ENCODE measurements at places on chromosomes 3 and 15. TPM values are rescaled to one million over a fixed set of nuclear protein-coding genes. Genes with fewer than 3 reads are reported as not detected.
A peak's percentile ranks its signal among the peaks of the same experiment; 100 is the strongest.

Gene IL17RE
- total RNA-seq = 1.8 TPM

Gene LRRFIP2
- total RNA-seq = 127 TPM

Gene ITIH1
- not detected for total RNA-seq

Gene GABRB3
- total RNA-seq = 0.45 TPM

Gene SLC27A2
- not detected for total RNA-seq

Gene MYRIP
- 0.76 TPM for total RNA-seq

Gene DNAH1
- 1.5 TPM for total RNA-seq

Gene HRG
- total RNA-seq = not detected

Gene AADACL2
- total RNA-seq = not detected

Gene RARRES1
- 0.98 TPM for total RNA-seq

- no peak for DNase-seq
Observed at GRCh38 chr3:69250014-69250413, 127.6 kb upstream of the LMOD3 start.

GRCh38 chr3:139020036-139020867, 474 bp downstream of the PRR23B start:
- DNase-seq = no peak

DNA sequence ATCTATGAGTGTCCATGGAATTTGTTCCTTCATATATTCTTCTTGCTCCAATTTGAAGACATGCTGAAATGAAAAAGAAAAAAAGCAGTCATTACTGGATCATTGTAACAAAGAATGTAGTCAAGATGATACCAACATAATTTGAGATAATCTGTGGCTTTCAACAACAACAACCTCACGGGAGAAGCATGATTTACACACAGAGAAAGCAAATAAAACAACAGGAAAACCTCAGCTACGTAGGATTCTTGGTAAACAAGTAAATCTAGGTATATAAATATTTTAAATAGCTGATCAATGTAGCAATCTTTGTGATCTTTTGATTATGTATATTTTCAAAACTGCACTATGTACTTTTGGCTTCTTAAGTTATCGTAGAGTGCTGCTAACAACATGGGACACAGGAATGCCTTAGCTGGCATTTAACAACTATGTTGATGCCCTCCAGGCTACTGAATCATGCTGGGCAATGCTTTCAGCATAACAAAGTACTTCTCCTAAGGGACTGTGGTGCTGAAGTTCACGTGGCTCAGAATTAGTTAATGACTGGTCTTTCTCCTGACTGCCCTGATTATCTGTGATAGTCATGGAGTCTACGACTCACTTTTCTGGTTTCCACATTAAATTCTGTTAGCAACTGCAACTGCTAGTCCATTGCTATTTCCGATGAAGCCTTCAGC, 96.5 kb upstream of the MYO5C start:
- DNase-seq = no peak

GRCh38 chr3:33975463-33975862, 177.0 kb downstream of the PDCD6IP start:
- DNase-seq = no peak

- peak; percentile 25 for DNase-seq
Observed at GRCh38 chr3:100254168-100254777, 6.5 kb upstream of the TBC1D23 start.

GRCh38 chr3:49198611-49199230, 27.3 kb downstream of the KLHDC8B start:
- no peak for DNase-seq

DNA sequence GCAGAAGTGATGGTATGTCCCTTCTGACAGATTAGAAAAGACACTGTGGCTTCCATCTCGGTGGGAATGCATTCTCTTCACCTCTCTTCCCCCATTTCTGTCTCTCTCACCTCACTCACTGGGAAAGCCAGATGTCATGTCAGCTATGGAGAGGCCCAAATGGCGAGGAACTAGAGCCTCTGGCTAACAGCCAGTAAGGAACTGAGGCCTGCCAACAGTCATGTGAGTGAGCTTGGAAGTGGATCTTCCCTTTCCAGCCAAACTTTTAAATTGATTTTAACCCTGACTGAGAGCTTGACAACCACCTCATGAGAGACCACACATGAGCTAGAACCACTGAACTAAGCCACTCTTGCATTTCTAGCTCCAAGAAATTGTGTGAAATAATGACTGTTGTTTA, 35.2 kb upstream of the CDAN1 start:
- peak; percentile 28 for DNase-seq

- DNase-seq = peak; percentile 59
Observed at GRCh38 chr3:12758025-12758781, 856 bp downstream of the TMEM40 start.

- DNase-seq = no peak
Observed at GRCh38 chr3:103170651-103171050, 735.8 kb downstream of the ZPLD1 start.

GRCh38 chr3:141086188-141086587, 35.0 kb downstream of the SPSB4 start:
- DNase-seq = no peak

DNA sequence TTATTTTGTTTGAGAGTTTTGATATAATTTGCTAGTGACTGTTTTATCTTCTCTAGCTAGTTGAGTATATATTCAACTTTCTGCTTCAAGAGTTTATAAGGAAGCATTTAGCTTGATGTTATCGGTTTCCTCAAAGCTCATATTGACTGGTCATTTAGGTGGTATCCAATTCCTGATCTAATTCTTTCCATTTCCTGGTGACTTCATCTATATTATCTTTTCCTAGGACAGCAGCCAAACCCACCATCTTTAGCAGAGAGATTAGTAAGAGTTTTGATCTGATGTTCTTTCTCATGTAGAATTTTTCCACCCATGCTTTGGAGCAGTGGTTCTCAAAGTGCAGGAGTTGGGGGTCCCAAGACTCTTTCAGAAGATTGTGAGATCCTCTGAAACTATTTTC, 148.6 kb upstream of the STT3B start:
- no peak for DNase-seq

DNA sequence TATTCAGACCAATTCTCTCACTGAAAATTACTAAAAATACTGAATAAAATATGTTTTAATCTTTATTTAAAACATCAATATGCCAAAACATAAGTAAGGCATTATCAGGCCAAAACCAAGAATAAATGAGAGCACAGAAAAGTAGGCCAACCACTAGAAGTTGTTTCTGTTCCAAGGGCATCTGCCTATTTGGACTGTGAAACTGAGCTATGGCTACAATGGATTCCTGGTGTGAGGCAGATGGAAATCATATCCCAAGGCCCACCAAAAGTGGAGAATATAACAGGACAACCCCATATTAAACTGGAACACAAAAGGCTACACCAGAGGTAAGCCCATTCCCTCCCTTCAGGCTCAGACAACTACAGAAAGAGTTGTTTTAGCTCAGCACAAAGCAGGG, 302.8 kb upstream of the IL12A start:
- no peak for DNase-seq

GRCh38 chr15:51172193-51172592, 77.5 kb upstream of the TNFAIP8L3 start:
- DNase-seq = no peak

DNA sequence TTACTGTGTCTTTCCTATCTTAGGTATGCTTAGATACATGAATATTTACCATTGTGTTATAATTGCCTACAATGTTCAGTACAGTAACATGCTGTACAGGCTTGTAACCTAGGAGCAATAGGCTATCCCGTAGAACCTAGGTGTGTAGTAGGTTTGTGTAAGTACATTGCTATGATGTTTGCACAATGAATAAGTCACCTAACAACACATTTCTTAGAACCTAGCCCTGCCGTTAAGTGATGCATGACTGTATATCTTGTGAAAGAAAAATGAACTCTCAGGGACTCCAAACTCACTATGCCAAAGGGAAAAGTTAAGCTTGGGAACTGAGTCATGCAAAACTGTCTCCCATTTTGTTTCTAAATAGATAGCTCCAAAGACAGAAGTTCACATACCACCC, 91.5 kb upstream of the ACP3 start:
- no peak for DNase-seq

DNA sequence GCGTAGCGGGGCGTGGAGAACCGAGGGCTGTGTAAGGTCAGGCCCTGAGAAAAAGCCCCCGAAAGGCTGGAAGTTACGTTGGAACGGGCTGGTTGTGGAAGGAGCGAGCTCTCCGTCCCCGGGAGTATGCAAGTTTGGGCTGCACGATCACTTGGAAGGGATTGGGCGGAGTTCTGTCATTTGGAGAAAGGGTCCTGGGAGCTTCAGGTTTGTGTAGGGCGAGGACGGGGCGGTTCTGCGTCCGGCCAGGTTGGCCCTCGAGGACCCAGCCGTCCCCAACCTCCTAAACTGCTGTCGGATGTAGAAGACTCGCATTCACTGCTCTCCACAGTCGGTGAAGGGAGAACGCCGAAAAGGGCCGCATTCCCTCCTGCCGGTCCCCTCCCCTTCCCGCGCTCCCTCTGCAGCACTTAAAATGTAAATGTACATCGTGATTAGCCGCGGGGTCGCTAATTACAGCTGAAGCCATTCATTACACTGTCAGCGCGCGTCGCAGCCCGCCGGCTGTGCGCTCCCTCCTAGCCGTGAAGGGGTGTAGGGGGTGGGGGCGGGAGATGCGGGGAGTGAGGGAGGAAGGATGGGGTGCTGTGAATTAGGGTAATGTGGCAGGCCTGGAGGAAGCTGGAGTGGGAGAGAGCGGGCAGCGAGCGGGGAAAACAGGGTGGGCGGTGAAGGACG, 2.5 kb upstream of the RPP25 start:
- DNase-seq = no peak

DNA sequence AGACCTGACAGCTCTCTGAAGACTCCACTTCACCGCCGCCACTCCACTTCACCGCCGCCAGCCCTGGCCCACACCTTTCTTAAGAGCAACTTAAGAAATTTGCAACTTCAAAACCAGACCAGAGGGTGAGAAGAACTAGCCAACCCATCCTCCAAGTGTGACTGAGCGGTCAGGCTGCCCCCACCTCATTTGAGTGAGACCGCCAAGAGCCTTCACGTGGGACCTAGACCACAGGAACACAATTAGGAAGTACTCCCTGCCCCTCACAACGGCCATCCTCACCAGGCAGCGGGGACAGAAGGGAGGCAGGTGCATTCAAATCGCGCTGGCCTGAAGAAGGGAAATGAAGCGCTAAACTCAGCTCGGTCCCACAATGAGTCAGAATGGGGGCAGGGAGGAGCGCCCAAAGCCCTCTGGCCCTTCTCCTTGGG, 156.8 kb upstream of the BCL6 start:
- DNase-seq = no peak

GRCh38 chr15:56617628-56618027, 115.7 kb downstream of the ZNF280D start:
- DNase-seq = no peak

GRCh38 chr3:154716170-154716569, 286.2 kb upstream of the GPR149 start:
- DNase-seq = no peak

DNA sequence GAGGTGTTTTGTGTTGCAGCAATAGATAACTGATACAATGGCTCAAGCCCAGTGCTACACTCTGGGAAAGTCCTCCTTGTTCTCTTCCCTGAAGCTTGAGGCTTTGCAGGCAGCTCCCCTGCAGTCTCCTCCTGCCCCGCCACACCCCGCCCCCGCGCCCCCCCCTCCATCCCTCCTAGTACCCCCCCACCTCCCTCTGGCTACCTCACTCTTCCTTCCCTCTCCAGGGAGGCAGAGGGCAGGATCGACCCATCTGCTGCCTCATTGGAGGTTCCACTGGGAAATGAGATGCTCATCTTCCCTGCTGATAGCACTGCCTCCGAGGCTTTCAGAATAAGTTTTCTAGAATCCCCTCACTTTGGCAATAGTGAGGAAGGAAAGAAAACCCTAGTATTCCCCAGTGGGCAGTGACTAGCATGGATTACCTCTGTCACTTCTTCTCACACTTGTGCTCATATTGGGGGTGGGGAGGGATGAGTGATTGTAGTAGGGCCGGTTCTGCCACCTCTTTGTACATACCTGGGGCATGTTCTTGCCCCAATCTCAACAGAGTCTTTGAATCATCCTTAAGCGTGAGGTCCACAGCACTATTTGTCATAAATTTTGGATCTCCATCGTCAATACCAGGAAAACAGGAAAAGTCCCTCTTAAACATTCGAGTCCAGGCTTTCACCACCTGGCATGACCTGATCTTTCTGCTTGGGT, 16.3 kb upstream of the RAB7A start:
- DNase-seq = no peak

DNA sequence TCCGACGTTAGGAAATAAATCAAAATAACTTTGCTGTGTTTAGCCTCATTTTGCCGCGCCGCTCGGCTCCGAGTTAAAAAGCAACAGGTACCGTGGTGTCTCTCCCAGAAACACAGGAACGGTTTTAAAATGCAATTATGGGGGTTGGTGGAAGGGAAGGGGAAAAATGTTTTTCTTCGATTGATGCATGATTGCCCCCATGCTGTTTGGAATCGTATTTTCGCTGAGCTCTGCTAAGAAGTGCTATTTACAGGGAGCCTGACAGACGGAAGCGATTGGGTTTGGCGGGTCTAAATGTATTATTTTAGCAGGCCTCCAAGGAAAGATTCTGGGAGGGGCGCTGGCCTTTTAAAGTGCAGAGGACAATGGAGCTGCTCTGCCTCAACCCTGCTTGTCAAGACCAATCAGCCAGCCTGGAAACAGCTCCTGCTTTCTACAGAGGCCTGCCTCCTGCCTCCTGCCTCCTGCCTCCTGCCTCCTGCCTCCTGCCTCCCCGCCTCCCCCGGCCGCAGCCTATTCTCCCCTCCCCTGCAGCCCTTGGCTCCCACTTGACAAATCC, 156.7 kb upstream of the TLE3 start:
- no peak for DNase-seq

DNA sequence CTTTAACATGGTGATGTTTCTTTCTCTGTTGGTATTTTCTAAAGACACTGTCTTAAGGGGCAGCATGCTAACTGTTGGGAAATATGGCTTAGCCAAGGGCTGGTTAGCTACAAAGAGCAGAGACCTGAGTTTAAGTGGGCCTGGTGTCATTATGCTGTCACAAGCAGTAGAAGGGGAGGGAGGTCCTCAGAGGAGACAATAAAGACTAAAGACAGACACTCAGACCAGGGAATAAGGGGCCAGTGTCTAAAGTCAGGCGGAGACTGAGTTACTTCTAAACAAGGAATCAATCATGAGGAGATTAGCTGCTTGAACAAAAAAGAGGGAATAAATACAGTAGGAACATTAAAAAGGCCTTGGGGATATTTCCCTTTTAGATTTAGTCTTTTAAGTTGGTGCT, 142.7 kb upstream of the DPPA4 start:
- no peak for DNase-seq

DNA sequence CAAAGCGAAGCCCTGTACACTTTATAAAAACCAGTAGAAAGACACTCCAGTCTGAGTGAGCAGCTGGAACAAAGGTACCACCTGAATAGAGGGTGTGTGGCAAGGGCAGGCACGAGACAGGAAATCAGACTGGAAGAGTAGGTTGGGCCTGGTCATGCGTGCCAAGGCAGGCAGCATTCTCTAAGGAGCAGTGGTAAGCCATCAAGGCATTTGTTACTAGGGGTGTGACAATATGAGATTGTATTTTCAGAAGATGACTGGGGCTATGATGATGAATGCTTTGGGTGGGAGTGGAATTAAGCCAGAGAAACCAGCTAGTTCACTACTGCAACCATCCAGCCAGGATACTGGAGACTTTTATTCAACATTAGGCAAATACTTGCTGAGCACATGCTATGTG, 5.0 kb downstream of the JMJD7 start:
- no peak for DNase-seq
